NCI-H69 (cell line): ENCODE measurements at places on chromosomes 2 and 18.

GRCh38 chr2:219496247-219496824 lies 2.4 kb upstream of the GMPPA start:
- DNase-seq = peak; percentile 41

GRCh38 chr2:88671786-88672427 lies 19.6 kb upstream of the RPIA start:
- DNase-seq = peak; percentile 49

DNA sequence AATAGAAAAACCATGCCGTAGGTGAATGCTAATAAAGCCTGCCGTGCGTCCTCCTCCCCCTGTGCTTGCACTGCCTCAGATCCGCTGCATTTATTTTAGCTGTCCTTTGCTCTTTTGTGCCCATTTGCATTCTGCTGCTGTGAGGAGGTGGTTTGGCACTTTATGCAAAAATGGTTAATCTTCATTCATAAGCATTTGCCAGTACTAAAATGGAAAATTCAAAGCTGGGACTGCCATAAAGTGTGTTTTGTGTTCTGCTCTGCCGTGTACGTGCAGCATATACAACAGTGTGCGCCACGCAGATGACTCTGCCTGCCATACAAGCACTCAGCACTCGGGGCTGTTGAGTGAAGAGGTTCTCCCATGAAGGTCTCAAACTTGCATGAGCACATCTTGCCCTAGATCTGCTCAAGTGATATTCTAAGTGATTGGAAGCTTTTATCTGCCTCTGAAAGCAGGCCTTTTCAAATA lies 73.6 kb downstream of the SPATS2L start:
- DNase-seq = peak; percentile 23

DNA sequence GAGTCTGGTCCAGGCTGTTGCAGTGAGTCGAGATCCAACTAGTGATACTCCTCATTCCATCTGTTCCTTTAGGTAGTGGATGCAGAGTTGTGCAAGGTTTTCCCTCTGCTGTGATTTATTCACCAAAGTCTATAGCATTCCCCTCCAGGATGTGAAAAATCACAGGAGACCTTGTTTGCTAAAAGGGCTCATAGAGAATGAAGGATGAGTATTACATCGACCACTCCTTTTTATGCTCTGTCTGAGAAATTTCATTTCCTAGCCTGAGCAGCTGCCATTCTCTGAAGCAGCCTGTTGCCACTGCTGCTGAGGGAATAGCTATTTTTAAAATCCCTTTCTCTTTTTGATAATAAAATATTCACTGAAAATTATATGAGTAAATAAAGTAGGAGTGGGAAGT lies 134.1 kb upstream of the LRRTM1 start:
- DNase-seq = peak; percentile 9

- DNase-seq = no peak
These were observed 158.1 kb upstream of the SPATS2L start for GRCh38 chr2:200148366-200148765.

- peak; percentile 61 for DNase-seq
These were observed 42.7 kb downstream of the SMAD4 start for GRCh38 chr18:51072586-51073313.

DNA sequence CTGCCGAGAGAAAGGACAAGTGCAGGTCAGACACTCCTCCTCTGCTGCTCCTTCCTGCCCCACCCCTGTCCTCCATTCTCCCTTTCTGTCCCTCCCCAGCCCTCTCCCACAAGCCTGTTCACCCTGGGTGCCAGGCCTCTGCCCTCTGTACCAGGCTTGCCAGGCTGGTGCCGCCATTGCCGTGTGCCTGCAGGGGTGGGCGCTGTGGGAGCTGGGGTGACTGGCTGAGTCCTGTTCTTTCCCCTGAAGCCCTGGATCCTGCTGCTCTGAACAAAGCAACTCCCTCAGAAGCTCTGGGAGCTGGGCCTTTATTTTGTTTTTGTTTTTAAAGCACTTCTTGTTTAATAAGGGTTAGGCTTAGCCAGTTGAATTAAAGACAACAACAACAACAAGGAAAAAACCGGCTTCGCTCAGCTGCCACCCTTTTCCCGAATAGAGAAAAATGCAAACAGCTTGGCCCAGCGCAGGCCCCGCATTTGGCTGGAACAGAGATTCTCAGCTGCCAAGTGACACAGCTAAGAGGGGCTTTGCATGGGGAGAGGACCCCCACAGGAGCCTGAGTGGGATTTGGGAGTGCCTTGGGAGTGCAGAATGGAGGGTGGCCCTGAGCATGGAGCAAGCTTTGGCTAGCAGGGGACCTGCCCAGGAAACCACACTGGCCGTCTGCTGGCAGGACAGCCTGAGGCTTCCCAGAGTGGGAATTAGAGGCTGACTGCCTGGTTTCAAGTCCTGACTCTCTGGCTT lies 9.1 kb downstream of the PCARE start:
- DNase-seq = peak; percentile 9

DNA sequence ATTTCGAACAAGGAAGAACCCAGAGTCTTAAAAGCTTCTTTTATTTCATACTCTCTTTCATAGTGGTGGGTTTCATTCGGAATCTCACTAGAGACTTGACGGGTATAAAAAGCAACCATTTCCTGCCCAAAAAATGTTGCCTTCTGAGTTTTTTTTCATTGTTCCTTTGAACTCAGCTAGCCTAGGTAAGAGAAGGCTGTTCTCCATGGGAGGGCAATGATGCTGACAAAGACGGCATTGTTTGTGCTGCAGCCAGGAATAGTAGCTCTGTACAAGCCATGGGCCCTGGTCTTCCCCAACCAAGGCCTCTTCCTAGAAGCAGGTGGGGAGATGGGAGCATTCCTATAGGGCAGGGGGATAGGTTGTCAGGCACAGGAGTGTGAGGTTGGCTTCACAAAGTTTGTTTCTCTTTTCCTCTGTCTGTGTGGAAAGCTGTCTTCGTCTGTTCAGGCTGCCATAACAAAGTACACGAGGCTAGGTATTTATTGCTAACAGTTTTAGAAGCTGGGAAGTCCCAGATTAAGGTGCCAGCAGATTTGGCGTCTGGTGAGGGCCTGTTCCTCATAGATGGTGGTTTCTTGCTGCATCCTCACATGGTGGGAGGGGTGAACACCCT lies 405.1 kb downstream of the NBAS start:
- DNase-seq = no peak

DNA sequence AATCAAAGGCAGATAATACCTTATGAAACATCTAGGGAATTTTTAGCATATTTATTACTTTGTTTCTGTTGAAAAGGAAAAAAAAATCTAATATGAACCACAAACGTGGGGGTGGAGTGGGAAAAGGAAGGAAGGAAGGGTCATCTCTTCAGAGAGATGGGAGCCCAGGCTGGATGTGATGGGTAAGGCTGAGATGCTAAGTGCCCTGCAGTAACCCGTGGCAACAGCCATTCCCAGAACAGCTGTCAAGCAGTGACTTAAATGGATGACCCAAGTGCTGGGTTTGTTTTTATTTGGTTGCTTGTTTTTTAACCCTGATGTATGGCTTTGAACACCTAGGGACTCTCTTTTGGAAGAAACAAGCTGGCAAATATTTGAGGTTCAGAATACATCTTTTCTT lies 50.7 kb upstream of the KLF7 start:
- peak; percentile 83 for DNase-seq

- no peak for DNase-seq
These were observed 5.9 kb upstream of the POMC start for GRCh38 chr2:25174192-25174861.

DNA sequence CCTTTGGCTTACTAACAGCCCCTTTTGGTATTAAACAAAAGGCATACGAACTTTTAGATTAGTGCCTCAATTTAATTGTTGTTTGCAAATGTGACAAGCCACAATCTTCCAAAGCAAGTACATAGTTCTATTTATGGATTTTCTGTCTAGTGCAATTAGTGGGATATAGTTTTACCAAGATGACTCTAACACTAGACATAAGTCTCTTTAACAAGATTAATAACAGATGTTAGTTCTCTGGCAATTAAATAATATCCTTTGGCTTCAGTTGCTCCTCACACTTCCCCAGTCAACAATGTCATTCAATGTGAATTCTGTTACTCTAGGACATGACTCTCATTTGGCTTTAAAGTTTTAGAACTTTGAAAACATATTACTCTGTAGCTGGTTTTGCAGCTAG lies 16.7 kb upstream of the MC4R start:
- DNase-seq = no peak

DNA sequence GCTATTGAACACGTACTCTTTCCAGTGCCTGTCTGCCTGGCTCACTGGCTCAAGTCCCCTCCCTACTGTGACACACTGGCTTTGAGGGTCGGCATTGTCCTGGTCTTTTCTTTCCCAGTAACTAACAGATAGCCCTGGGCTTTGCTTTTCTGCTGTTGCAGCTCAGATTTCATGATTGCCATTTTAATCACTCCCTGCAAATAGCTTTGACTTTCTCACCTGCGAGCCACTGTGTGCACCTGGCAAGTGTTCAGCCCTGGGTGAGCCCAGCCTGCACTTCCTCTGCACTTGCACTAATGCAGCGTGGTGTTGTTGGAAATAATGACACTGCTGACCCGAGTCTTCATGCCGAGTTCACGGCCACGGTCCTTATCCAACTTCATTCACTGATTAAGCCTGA lies 52.9 kb downstream of the DCDC2C start:
- DNase-seq = peak; percentile 74

DNA sequence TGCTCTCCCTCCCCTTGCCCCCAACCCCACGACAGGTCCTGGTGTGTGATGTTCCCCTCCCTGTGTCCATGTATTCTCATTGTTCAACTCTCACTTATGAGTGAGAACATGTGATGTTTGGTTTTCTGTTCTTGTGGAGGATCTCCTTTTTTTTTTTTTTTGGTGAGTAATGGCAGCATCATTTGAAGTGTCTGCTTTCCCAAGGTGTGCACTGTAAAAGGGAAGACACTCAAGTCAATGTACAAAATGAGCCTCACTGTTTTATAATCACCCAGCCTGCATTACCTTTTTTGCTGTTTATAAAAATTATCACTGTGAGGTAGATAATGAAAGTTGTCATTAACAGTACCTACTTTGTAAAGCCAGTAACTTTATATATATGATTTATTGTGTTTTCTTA lies 56.9 kb downstream of the INSIG2 start:
- DNase-seq = no peak

DNA sequence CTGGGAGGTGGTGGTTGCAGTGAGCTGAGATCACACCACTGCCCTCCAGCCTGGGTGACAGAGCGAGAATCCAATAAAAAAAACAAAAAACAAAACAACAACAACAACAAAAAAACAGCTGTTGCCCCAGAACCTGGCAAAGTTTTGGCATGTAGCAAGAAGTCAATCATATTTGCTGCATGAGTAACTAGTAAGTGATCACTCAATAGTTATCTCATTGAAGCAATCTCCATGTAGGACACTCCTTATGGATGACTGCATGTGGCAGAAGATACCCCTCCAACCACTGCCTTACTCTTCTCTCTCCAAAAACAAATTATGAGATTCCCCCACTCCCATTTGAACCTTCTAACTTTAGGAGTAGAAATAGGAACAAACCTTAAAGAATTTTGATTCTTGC lies 113.7 kb downstream of the TTC27 start:
- no peak for DNase-seq

DNA sequence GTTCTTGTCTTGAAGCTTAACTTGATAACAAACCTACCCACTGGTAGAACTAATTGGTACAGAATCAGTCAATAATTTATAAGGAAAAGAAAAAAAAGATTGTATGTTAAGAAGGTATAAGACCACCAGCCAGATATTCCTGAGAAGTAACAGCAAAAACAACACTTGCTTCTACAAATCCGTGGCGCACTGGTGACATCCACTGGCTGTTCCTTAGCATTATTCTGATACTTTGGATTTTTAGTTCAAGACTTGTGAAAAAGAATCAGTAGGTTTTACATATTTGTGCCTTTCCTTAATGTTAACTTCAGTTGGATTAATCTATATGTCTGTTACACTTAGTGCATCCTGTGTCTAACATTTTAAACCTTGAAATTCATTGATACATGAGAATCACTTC lies 141.8 kb downstream of the GRB14 start:
- DNase-seq = no peak

- no peak for DNase-seq
These were observed 176.0 kb downstream of the CTIF start for GRCh38 chr18:48714873-48715272.

DNA sequence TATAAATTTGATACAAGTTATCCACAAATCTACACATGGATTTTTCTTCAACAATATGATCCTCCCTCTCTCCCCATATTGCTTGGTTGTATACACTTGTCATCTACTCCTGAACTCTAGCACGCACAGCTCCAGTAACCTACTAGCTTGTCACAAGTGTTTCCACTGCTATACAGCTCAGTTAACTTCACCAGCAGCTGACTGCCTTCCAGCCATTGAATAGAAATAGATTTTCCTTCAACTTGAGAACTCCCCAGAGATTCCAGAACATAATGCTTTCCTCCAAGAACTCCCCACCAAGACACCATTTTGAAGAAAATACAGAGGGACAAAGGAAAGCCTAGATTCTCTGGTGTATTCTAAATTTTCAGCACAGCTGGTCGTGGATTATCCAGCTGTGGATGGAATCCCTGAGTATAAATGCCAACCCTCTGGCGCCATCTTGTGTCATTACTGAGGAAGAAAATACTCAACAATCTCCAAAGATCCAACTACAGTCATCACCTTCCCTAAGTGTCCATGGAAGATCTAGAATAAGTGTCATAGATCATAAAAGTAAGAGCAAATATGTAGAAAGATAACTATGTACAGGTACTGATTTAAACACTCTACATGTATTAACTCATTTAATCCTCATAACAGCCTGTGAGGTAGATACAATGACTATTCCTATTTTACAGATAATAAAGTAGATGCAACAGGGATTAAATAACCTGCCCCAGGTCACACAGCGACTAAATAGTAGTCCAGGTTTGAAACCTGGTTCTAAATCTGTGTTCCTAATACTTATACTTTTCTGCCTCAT lies 156.7 kb downstream of the ARHGAP28 start:
- DNase-seq = peak; percentile 84

- no peak for DNase-seq
These were observed 1.0 kb downstream of the VIT start for GRCh38 chr2:36697424-36698066.

- DNase-seq = no peak
These were observed 98.2 kb upstream of the CYP1B1 start for GRCh38 chr2:38174131-38174530.
